T-helper 1 cell (primary cell): ENCODE measurements at places on chromosomes 5 and 9.

- DNase-seq, result no peak
These were observed 225.7 kb downstream of the FSTL4 start for GRCh38 chr5:133386662-133387061.

GRCh38 chr5:137831526-137831925 is 36.1 kb upstream of the MYOT start:
- no peak for DNase-seq

DNA sequence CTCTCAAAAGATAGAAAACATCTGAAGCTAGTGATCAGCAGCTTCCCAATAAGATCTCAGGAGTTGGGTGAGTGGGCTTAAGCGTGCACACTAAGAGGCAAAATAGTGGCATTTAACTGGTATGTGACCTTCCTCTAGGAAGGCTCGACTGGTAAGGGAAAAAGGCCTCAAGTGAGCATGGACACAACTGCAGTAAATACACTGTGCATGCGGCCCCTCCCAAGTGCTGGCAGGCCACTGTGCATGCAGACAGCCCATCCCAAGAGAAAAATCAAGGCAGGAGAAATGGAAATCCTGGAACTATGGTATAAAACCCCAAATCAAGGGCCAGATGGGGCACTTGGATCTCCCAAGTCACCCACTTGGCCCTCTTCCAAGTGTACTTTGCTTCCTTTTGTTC is 112.7 kb downstream of the SMC2 start:
- no peak for DNase-seq

DNA sequence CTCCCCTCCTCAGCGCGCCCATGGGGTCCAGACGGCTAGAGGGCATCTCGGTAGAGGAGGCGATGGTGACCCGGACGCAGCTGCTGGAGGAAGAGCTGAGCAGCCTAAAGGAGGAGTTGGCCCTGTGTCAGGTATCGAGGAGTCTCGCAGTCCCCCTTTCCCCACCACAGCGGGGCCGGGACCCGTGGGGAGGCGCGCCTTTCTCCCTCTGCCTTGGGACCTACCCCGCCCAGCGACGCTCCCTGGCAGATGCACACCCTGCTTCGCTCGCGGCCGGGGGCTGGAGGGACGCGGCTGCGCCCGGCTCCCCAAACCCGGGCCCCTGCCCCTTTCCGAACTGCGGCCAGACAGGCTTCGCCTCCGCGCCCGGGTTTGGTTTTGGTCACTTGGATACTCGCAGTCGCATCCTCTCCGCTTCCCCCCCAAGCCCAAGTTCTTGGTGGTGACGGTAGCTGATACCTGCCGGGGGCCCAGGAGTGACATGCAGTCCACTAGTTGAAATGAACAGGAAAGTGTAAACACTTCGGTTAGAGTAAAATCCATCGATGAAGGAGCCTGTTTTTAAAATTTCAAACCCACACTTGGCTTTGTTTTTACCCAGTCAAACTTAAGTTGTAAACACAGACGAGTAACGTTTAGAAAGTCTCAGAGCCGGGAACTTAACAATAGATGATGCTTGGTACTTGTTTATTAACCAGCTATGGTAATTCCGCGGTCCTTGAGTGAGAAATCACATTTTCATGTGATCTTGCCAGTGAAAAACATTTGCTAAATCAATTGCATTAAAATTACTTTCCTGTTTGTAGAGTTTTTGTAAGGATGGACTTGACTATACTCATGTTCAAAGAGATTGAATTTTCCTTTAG is 688 bp downstream of the CNTLN start:
- DNase-seq, result no peak

GRCh38 chr9:89449261-89449671 is 48.6 kb downstream of the SEMA4D start:
- DNase-seq, result no peak

GRCh38 chr9:130406278-130406895 is 38.4 kb upstream of the ASS1 start:
- no peak for DNase-seq

- no peak for DNase-seq
These were observed 2.5 kb upstream of the CACFD1 start for GRCh38 chr9:133457233-133457632.

DNA sequence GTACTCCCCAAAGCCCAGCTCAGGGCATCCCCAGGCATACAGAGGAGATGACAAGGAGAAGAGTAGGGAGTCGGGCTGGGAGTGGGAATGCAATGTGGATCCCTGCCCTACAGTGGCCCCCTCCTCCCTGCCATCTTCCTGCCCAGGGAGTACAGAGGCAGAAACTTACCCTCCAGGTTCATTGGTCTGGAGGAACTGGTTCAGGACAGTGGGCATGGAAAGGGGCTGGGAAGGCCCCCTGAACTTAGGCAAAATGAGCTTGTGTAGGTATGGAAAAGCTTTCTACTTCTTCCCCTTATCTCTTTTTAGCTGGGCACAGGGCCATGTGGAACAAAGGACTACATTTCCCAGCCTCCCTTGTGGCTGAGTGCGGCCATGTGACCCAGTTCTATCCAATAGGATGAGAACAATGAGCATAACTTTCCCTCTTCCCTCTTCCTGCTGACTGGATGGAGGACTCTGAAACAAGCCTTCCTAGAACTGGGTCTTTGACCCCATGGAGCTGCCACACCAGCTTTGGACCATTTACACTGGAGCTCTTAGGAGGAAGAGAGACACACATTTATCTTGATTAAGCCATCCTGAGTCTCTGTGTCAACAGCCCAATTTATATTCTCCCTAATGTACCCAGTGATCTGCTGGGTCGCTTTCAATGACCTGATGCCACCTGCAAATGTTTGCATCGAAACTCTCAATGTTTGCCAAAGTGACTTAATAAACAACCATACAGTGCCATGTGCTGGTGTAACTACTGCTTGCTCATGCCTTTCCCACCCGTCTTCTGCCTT is 25.0 kb upstream of the HMCN2 start:
- no peak for DNase-seq

GRCh38 chr9:75664597-75664996 is 225.9 kb upstream of the PCSK5 start:
- no peak for DNase-seq

DNA sequence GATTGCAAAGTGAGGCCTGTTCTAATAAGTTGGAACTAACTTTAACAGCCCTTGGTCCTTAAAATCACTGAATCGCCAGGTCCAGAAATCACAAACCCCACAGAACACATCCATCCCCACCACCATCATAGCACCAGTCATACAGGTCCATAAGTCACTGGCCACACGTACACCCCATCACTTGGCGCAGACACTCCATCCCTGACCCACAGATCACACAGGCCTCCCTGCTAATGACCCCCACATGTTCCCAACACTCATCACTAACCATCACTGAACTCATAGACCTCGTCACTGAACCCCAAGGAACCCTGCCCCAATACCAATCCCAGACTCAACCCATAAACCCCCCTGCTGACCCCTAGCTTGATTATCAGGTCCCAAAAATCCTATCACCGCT is 41.2 kb upstream of the ZNF300 start:
- no peak for DNase-seq

GRCh38 chr5:98905857-98906688 is 22.7 kb downstream of the CHD1 start:
- DNase-seq, result no peak

- DNase-seq, result no peak
These were observed 334.8 kb downstream of the FBXL17 start for GRCh38 chr5:108046955-108047670.

- no peak for DNase-seq
These were observed 149.6 kb upstream of the ELL2 start for GRCh38 chr5:96111080-96111756.

- no peak for DNase-seq
These were observed 6.6 kb downstream of the PTGES start for GRCh38 chr9:129746092-129746777.

- no peak for DNase-seq
These were observed 31.0 kb downstream of the ADAM19 start for GRCh38 chr5:157544623-157544989.

- DNase-seq, result no peak
These were observed 29.0 kb downstream of the ABLIM3 start for GRCh38 chr5:149170299-149170698.

- DNase-seq, result no peak
These were observed 48.9 kb downstream of the AHRR start for GRCh38 chr5:370311-370958.

DNA sequence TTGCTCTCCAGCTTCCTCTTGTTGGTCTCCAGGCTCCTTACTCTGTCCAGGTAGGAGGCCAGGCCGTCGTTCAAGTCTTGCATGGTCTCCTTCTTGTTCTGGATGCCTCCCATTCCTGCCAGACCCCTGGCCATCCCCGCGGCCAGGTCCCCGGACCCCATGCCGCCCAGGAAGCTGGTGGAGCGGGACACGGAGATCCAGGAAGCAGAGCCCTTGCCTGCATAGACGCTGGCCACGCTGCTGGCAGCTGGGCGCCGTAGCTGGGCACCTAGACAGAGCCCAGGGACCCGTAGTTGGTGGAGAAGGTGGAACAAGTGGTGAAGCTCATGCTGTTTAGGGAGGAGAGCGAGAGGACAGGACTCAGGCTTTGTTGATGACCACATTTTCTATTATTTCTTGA is 1584.0 kb upstream of the ACO1 start:
- no peak for DNase-seq

DNA sequence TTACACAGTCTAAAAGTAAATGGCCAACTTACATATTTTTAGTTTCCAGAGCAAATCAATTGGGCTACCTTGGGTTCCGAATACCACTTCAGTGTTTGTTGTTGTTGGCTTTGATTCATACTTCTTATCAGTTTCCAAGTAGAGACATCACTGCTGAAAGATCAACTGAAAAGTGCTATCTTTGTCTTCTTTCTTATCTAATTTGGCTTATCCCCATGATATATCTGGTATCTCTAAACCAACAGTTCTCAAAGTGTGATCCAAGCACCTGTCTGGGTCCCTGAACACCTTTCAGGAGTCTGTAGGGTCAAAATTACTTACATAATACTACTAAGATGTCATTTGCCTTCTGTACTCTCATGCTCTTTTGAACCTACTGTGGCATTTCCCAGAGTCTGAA is 200.0 kb downstream of the PARP8 start:
- DNase-seq, result no peak

DNA sequence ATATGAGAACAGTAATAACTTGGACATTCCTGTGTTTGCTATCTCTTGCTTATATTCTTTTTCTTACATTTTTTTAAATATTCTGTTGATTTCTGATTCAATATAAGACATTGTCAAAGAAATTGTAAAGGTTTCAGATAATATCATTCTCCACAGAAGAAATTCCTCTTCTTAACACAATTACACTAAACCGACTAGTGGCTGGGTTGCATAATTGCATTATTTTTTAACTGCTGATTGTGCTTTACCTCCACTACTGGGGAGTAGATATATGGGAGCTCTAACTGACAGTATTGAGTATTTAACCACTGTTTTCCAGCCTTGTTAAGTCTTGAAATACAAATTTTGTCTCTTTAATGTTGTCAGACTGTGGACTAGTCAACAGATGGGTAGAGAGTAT is 723.8 kb upstream of the EDIL3 start:
- no peak for DNase-seq

DNA sequence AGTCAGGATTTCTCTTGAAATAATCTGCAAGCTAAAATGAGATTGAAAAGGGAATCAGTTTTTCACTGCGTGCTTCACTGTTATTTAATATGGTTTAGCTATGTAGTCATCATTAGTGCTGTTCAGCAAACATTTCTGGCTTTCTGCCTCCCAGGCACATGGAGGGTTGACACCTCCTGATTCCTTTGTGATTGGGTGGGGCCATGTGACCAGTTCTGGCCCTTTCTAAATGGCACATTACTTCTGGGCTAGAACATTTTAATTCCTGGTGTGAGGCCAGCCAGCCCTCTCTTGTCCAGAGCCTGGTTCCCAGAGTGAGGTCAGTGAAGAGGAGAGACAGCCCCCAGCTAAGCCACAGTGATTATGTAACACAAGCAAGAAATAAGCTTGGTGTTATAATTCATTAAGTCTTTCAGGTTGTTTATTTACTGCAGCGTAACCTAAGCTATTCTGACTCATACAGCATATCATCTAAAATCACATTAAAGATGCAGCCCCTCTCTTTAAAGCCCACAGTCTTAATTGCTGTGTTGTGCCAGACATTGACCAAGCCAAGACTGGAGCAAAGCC is 17.4 kb upstream of the ARSI start:
- no peak for DNase-seq

DNA sequence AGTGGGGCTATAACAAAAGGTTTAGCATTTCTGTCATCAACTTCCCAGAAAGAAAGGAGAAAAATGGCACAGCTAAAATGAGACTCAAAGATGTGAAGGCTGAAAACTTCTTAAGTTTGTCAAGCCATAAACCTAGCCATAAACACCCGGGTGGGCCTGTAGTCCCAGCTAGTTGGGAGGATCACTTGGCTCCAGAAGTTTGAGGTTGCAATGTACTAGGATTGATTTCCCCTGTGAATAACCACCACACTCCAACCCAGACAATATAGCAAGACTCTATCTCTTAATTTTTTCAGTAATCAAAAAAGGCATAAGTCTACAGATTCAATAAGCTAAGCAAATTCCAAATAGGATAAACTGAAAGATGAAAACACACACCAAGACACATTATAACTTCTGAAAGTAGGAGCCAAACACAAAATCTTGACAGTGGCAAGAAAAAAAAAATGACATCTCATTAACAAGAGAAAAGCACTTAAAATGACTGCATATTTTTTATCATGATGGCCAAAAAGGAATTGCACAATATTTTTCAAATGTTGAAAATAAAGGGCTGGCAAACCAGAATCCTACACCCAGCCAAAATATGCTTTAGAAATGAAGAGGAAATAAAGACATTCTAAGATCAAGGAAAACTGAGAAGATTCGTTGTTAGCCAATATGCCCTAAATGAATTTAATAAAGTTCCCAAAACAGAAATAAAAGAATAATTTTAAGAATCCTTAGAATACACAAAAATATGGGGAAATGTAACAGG is 308.4 kb downstream of the BRINP1 start:
- DNase-seq, result no peak

DNA sequence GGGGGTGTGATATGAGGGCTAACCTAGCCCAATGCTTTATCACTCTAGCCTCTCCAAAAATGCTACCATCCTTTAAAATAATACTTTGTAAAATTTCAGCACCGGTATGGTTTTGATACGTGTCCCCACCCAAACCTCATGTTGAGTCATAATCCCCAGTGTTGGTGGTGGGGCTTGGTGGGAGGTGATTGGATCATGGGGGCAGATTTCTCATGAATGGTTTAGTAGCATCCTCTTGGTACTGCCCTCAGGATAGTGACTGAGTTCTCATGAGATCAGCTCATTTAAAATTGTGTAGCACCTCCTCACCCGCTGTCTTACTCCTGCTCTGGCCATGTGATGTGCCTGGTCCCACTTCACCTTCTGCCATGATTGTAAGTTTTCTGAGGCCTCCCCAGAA is 35.0 kb upstream of the ANKH start:
- DNase-seq, result no peak
